ENCODE measurements at places on chromosomes 2 and 18. TPM values are rescaled to one million over a fixed set of nuclear protein-coding genes. Genes with fewer than 3 reads are reported as not detected.

Gene ITGA6
- 67.6 TPM for total RNA-seq

Gene HYCC2
- 31.4 TPM for total RNA-seq

GRCh38 chr2:110099038-110099425 lies 16.6 kb downstream of the MALL start:
- DNase-seq, result no peak

DNA sequence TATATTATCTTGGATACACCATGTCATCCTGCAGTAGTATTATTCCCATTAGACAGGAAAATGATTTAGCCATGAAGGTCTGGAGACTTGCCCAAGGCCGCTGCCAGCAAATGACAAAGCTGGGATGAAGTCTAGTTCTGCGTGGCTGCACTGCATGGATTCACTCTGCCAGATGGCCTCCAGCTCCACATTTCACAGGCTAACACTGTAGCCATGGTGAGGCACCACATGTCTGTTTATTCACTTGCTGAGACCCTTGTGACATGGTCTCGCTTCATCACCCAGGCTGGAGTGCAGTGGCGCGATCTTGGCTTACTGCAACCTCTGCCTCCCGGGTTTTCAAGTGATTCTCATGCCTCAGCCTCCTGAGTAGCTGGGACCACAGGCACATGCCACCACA lies 31.5 kb upstream of the SCG2 start:
- no peak for DNase-seq

All from aorta (tissue), 5 donors.